ENCODE measurements at places on chromosomes 6 and 20.

DNA sequence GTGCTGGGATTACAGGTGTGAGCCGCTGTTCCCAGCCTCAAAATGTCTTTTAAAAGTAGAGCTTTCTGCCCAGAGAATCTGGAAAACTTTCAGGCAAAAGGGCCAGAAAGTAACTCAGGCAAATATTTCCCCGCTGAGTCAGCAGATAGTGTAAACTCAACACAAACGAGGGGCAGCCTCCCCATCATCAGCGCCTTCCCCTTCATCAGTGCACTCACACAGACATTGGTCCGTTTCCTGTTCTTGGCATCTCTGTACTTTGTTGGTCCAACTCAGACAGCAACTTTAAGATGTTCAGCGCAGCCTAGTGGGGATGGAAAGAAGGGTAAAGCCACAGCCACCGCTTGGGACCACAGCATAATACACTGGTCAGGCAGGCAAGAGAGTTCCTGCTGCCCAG is 69.5 kb downstream of the CSE1L start:
- no peak for DNase-seq

GRCh38 chr20:44730441-44730840 is 15.2 kb upstream of the KCNK15 start:
- peak; percentile 99 for DNase-seq

- no peak for DNase-seq
Observed at GRCh38 chr6:122918714-122919113, 77.3 kb upstream of the CLVS2 start.

DNA sequence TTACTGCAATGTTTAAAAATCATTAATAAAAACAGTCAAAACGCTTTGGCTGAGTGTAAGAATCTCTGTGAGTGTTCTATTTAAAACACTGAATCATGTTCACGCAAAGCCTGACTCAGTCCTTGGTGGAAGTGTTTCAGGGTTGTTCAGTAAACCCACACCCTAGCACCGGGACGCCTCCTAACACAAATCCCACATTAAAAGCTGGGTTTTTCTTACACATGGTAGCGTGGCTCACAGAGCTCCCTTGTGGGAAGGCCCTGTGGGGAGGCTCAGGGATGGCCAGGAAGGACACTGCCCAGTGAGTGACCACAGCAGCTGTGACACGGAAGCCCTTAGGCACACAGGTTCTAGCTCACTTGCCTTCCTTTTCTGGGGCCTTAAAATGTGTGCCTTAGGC is 80.2 kb downstream of the GMPR start:
- DNase-seq = peak; percentile 77
